ENCODE measurements at places on chromosomes 1 and 21.

GRCh38 chr1:105101261-105101660 lies 1351.6 kb downstream of the AMY1C start:
- no peak for DNase-seq

- no peak for DNase-seq
These were observed 319.1 kb upstream of the SGIP1 start for GRCh38 chr1:66214901-66215300.

GRCh38 chr1:19679691-19680090 lies 15.0 kb downstream of the HTR6 start:
- no peak for DNase-seq

DNA sequence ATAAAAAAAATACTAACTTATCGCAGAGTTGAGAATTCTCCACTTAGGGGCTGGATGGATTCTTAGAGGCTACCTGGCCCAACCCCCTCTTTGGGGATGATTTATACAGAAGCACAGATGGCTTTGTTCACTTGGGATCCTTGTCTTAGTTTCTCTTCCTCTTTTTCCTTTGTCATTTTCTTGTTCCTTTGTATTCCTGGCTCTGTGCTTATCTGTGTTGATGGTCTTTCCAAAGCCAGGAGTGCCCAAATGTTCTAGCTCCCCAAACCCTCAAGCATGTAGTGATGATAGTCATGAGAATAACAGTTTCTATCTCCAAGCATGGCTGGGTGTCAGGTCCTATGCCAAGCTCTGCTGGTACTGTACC lies 27.4 kb downstream of the EPHB2 start:
- DNase-seq = no peak

DNA sequence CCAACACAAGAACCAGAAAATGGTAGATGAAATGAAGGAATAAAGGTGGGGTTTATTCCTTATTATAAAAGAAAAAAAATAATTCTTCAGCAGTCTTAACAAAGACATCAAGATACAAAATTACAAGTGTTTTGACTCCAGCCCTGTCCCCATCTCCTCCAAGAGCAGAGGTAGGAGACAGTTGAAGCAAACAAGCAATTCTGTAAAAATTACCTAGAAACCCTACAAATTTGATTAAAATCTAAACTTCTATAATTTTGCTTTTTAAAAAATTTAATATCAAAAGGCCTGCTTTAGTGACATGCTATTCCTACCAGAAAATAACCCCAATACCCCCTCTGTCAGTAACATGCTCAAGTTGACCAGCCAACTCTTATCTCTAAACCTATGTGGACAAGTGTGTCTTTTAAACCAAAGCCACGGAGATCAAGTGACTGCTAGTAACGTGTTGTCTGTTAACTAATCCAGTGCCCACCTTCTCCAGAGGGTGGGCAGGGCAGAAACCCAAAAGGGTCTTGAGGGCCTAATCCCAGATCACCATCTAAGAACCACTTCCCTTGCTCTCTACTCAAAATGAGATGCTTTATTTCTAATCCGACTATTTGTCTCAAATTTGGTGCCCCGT lies 8.4 kb downstream of the GLUL start:
- DNase-seq = no peak

DNA sequence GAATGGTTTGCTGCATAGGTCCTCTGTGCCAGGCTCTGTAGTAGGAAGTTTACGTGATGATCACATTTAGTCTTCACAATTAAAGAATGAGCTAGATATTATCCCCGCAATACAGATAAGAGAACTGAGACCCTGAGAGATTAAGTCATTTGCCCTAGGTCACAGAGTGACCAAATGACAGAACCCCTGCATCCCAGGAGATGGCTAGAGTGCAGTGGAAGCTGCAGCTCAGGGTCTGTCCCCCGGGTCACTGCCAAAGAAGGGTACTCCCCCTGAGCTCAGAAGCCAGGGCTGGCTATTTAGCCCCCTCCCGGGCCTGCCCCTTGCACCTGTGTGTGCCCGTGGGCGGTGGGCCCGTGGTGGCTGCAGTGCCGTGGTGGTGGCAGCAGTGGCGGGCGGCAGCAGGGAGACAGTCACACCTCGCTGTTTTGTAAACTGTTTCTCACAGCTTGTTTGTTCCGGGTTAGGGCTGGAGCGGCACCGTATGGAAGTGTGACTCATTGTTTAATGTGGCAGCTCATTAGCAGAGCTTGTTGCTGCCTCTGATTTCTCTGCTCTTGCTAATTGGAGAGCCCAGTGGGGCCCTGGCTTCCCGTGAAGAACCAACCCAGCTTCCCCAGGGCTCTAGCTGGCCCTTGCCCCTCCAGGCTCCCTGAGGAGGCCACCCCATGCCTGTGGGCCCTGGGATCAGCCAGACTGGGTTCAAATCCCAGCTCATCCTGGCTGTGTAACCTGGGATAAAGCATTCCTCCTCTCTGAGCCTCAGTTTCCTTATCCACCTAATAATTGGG lies 19.3 kb upstream of the FOXO6 start:
- no peak for DNase-seq

- no peak for DNase-seq
These were observed 62.3 kb downstream of the OPTC start for GRCh38 chr1:203556047-203556851.

DNA sequence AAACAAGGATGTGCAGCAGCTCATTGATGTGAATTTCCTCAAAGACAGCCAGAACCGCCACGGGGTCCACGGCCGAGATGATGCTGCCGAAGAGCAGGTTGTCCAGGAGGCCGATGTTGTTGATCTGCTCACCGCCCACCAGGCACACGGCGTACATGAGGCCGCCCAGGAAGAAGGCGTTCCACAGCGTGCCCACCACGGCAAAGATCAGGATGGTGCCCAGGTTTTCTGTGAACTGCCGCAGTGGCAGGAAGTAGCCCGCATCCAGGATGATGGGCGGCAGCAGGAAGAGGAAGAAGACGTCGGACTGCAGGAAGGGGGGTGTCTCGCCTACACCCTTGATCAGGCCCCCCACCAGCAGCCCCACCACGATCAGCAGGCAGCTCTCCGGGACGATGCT lies 41.1 kb downstream of the SLC9A1 start:
- no peak for DNase-seq

Data from omental fat pad (tissue), 4 donors.